ENCODE measurements at places on chromosomes 11 and 22.
A peak's percentile ranks its signal among the peaks of the same experiment; 100 is the strongest.

GRCh38 chr11:42598341-42598740, 713.5 kb upstream of the API5 start:
- DNase-seq: no peak

GRCh38 chr11:128701086-128701485, 7.2 kb downstream of the FLI1 start:
- DNase-seq: peak; percentile 30

- no peak for DNase-seq
These were observed 1249.3 kb downstream of the BRD1 start for GRCh38 chr22:48578138-48579042.

DNA sequence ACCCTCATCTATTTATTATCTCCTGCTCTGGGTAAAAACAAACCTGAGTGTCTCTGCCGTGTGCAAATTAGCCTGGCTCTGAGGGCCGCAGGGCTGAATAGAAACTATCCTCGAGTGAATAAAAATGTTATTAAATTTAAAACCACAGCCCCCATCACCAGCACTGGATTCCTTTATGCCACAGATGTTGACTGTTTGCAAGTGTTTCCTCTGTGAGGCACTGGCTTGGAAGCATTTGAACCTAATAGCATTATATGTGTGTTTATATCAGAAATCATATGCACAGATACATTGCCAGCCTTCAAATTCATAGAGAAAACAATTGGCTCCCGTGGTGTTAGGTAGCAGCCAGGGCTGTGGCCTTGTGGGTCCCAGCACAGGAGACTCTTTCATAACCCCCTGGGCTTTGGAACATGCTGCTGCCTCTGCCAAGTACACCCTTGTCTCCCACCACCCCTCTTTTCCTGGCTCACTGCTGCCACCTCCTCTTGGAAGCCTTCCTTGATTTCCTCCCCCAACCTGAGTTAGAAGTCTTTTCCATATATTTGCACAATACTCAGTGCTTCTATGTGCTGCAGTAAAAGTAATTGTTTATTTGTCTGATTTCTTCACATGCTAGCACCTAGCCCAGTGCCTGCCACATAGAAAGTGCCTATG, 294.4 kb downstream of the DDX10 start:
- peak; percentile 11 for DNase-seq

DNA sequence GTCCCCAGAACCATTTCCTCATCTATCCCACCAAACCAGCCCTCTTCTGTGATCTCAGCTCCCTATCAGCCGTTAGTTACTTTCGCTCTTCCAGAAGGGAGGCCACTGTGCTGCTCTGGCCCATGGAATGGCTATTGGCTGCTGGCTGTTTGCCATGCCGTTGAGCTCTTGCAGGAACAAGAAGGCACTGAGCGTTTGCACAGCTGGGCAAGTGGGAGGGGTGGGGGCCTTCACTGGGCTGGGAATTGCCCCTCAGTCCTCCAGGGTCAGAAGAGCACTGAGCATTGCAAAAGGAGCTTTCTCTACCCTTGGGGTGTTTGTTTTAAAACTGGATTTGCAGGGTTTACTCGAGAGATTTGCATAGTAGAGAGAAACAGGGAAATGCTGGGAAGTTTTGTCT, 129.0 kb upstream of the PARVA start:
- DNase-seq: no peak

GRCh38 chr22:36384766-36385481, 2.8 kb downstream of the MYH9 start:
- DNase-seq: peak; percentile 53

GRCh38 chr22:25153961-25154666, 45.5 kb upstream of the CRYBB3 start:
- DNase-seq: peak; percentile 23

- DNase-seq: no peak
These were observed 13.7 kb upstream of the CPT1A start for GRCh38 chr11:68855205-68855981.

DNA sequence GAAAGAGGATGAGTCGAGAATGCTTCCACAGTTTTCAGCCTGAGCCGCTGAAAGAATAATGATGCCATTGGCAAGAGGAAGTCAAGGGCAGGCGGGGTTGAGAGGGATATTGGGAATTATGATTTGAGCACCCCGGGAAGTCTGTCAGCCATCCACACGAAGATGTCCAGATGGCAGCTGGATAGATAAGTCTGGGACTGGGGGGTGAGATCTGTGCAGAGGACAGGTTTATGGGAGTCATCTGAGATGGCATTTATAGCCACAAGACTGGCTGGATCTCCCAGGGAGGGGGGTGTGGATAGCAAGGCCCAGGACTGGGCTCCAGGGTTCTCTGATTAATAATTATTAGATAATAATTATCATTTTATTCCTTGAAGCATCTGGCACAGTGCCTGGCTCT, 5.1 kb upstream of the STIP1 start:
- peak; percentile 32 for DNase-seq

DNA sequence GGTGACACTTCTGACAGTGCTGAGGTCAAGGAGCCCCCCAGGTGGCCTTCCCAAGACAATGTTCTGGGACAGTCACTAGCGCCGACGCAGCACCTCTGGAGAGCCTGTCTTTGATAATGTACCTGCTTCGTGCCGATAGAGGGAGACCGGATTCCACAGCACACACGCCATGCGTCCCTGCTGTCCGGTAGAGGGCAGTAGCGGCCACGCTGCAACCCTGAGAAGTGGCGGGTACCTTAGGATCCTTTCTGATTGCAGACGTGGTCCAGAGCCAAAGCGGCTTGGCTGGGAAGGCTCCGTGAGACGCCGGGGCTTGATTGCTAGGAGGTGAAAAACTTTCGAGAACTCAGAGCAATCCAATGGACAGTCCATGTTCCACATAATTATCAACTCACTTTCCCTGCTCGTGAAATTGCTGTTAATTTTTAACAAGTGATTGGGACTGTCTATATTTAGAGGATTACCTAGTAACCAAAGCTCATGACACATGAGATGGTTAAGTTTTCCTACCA, 11.4 kb upstream of the BARX2 start:
- DNase-seq: peak; percentile 74

- DNase-seq: no peak
These were observed 67.1 kb downstream of the CCDC34 start for GRCh38 chr11:27295928-27296327.

GRCh38 chr11:78373689-78374088, 43.9 kb downstream of the GAB2 start:
- DNase-seq: no peak

GRCh38 chr11:24348908-24349307, 147.9 kb upstream of the LUZP2 start:
- no peak for DNase-seq

DNA sequence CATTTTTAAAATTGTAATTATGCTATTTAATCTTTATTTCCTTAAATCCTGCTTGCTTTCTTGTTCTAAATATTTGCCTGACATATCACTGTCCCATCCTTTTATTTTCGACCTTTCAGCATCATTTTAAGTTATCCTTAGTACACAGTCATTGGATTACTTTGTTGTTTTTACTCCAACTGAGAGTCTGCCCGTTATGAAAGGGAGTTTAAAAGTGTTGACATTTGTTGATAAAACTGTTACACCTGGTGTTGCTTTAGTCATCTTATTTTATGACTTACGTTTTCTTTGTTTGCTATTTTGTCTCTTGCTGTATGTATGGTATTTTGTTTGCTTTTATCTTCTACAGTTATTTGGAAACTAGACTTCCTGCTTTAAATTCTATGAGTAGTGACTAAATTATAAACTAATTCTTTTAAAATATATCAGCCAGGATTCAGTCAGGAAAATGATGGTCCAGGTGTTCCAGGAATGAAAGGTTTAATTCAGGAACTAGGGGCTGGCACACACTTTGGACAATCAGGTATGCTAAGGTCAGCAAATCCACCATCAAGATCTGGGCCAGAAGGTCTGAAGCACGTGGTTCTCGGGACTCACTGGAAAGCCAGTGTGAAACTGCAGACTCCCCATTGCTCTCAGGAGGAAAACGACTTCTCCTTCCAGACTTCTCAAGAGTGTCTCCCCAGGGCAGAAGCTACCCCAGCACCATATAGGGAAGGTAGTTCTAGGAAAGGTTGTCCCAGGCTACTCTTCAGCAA, 86.0 kb downstream of the RASSF10 start:
- DNase-seq: no peak

DNA sequence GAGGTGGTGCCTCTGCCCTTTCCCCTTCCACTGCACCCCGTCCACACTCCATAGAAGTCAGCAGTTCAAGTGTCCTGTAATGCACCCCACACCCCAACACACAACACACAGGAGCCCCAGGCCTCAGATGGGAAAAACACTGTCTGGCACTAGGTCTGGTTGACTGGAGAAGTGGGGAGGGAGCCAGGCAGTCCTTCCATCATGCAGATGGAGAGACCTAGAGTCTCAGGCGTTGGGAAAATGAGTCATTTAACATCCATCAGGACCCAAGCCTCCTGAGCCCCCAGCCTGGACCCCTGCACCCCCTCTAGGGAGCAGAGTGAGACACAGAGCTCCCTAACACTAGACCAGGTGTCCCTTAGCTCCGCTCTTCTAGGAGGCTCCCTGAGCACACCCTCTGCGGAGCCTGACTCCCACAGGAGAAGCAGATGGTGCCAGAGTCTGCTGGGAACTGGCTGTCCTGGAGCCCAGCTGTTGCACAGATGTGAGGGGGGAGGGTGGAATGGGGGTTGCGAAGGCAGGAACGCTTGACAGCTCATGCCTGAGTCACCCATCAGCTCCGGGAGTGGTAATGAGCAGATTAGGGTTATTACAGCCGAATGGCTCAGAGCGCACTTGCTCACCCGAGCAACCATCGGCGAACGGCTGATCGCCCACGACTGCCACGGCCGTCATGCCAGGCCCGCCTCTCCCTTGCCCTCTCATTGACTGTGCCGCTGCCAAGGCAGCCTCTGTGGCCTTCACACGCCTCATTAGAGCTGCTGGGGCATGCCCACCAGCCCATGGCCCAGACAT, 22.1 kb upstream of the SYT7 start:
- peak; percentile 99 for DNase-seq

DNA sequence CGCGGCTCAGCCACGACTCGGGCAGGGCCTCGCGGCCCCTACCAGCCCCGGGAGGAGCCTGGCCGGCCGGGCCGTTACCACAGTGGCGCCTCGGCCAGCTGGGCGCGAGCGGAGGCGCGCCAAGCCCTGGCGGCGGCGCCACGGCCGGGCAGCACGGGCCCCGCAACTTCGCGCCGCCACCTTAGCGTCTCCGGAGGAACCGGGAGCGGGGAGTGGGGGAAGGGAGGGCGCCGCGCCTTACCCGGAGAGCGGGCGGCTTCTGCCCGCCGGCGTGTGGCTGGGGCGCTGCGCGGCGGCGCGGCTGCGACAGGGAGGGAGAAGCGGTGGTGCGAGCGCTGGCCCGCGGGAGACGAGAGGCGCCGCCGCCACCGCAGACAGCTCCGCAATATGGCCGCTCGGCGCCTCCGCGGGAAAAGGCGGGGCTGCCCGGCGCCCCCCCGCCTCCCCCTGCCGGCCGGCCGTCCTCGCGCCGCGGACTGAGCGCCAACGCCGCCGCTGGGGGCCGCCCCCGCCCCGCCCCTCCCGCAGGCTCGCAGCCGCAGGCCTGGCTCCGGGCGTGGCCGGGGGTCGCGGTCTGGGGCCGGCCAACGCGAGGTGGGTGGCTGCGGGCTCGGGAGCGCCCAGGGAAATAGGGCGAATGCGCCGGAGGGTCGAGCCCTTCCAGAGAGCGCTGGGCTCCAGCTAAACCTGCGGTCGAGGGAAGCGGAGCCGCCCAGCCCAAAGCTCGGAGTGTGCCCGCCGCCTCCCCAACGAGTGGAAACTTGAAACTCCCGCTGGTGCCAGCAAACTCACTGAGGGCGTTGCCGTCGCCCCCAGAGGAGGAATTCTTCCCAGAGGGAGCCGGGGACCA, at the start of gene RDX:
TSS of gene RDX (minus strand) at position 389 of the 850 bp plus-strand sequence. CDS start 16,922 bp downstream, outside the sequence.
- peak; percentile 92 for DNase-seq

GRCh38 chr11:26227883-26228502, 103.9 kb upstream of the ANO3 start:
- no peak for DNase-seq

DNA sequence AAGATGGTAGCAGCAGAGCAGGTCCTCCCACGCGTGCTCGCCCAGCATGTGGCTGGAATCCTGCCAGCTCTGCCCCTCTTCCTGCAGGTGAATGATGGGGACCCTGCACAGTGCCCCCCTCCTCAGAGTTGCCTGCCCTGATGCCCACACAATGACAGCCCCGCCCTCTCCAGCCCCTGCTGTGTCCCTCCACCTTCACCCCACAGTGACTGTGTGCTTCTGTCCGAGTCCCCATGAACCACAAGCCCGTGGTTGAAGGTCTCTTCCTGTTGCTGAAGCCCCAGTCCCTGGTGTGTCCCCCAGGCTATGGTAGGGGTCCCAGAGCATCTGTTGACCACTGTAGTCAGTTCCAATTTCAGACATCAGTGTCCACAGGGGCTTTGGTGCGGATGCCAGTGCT, 71.0 kb downstream of the BRD1 start:
- DNase-seq: no peak

- no peak for DNase-seq
These were observed 29.8 kb upstream of the EED start for GRCh38 chr11:86214710-86215109.

GRCh38 chr11:1699771-1700170, 2.8 kb downstream of the KRTAP5-6 start:
- no peak for DNase-seq

GRCh38 chr11:134050541-134051383, 18.1 kb upstream of the JAM3 start:
- DNase-seq: peak; percentile 86

DNA sequence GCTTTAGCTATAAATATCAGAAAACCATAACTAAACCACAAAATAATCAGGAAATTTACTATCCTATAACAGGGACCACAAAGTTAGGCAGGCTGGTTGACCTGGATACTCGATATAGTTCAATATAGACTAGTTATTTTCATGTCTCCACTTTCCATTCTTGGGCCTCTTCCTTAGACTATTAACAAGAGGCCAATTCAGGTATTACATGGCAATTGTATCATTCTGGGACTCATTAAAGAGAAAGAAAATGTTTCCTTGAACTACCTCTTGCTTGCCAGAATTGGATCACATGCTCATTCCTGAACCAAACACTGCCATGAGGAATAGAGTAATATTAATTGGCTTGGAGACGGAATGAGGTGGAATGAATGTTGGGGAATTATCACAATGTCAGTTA, 76.0 kb downstream of the EIF3M start:
- DNase-seq: no peak

GRCh38 chr22:18111759-18112330, 1.2 kb downstream of the TUBA8 start:
- DNase-seq: no peak

GRCh38 chr11:36976741-36977140, 378.7 kb upstream of the RAG2 start:
- no peak for DNase-seq

GRCh38 chr22:41445129-41446056, 1.2 kb downstream of the TOB2 start:
- DNase-seq: peak; percentile 36

- no peak for DNase-seq
These were observed 791.7 kb downstream of the FAM181B start for GRCh38 chr11:81941998-81942397.
